Activated T-helper 17 cell treated with anti-CD3 and anti-CD28 coated beads, Interleukin-2, amount 50 U/mL, for 72 hours (primary cell): ENCODE measurements at places on chromosomes 1 and 21.

DNA sequence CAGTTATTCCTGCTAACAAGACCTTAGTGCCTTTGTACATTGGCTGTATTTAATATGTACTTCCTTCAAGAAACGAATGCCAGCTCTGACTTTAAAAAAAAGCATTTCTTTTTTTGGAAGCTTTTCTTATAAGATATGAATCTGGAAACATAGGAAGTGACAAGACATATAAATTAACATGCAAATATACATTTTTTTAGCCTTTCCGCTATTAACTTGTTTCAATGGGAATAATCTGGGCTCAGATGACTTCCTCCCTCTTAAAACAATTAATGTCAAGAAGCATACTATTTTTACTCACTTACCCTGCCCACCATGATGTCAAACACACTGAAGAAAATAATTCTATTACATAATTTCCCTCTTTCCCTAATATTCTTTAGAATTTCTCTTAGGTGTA is 1.4 kb downstream of the DENND1B start:
- ATAC-seq: no peak

DNA sequence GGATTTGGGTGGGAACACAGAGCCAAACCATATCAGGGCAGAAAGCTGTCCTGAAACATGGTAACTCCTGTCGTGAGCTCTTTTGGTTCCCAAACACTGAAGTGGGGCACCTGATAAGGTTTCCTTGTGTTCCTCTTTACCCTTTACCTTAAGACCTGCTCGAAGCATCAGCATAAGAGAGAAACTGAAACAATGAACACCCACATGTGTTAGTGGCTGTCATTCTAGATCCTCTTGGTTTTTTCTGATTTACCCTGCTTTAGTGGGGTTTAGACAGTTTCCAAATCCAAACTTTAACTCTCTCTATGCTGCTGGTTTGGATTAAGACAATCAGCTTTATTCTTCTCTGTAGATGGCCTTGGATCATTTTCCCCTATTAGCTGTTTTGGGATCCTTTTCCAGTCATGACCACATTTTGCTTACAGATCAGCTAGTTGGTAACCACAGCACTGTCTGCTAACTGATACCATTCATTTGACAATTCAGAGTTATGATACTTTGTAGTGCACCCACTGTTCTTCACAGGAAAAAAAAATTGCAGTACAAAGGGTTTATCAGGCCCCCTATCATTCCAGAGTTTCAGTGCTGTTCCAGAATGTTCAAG is 975 bp upstream of the MNDA start:
- ATAC-seq: peak; percentile 86

DNA sequence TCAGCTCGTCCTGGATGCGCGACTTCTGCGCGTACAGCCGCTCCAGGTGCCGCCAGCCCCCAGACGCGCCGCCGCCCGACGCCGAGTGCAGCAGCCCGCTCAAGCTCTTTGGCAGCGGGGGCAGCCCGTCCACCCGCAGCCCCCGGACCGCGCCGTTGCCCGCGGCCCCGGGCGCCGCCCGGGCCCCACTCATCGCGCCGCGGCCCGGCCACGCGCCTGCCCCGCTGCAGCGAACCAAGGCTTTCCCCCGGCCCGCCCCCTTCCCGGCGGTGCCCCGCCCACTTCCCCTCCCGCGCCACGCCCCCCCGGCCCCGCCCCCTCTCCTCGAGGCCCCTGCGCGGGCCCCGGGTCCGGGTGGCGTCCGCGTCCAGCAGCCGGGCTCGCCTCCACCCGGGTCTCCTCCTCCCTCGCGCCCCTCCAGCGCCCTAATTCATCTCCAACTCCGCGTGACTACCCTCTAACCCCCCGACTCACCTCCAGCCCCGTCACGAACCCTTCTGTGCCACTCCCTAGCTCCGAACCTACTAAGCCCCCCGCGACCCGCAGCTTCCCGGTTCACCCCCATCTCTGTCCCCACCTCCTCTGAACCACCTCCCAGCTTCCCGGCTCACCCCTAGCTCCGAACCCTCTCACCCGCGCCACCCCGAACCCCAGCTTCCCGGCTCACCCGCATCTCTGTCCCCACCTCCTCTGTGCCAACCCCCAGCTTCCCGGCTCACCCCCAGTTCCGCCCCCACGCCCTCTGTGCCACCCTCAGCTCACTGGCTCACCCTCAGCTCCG is at the start of gene FAM89A:
TSS of gene FAM89A (minus strand) at position 236 of the 781 bp plus-strand sequence. CDS start at position 193, 43 bp downstream.
- peak; percentile 81 for ATAC-seq

DNA sequence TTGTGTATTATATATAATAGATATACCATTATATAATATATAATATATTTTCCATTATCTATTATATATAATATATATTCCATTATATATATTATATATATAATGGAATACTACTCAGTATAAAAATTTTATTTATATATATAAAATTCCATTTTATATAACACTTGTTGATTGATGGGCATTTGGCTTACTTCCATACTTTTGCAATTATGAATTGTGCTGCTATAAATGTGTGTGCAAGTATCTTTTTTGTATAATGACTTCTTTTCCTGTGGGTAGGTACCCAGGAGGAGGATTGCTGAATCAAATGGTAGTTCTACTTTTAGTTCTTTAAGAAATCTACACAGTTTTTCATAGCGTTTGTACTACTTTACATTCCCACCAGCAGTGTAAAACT is 1211.1 kb downstream of the NCAM2 start:
- no peak for ATAC-seq

DNA sequence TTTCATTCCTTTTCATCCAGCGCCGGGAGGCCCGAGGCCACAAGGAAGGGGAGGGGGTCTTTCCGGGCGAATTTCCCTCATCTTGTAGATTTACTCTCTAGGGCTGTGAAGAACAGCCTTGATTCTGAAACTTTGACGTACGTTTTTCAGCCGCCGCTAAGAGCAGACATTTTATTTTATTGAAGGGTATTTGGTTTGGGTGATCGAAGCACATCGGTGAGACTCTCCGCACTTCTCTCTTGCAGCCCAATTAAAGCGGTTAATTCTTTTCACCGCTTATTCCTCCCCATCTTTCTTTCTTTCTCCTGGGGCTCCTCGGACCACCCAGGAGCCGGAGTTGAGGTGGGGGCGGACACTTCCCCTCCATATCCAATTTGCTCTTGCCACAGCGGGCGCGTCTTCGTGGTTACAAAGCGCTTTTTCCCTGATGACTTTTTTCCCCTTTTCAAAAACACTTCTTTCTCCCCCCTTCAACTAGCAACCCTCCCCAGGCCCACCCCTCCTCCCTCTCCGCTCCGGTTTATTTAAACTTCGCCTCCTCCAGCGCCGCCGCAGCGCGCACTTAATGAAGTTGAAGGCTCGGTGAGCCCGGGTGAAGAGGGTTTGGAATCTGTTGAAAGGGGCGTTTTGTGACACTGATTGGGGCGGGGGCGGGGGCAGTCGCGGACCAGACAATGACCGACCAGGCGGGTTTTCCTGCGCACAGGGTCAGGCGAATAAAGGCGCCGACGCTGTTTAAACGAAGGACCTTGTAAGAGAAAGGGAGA is 5.9 kb downstream of the FOXD2 start:
- ATAC-seq: no peak
